ENCODE measurements at places on chromosomes 6 and 20.

DNA sequence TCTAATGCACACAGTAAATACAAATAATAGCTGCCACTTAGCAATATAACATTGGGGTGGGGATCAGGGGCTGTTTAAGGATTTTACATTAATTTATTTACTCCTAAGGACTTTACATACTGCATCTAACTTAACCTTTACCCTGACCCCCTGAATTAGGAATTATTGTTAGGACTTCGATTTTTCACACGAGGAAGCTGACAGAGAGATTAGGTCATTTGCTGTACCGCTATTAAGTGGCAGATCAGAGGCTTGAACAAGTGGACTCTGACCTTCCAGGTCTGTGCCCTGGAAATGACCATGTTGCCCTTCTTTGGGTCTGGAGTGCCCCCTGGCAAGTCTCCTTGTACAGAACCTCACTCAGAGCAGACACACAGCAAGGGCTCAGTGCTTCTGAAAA is 5.2 kb upstream of the ELMO2 start:
- DNase-seq: no peak

- DNase-seq: no peak
Measured at GRCh38 chr20:52539891-52540290, 348.3 kb upstream of the ZFP64 start.

- peak; percentile 11 for DNase-seq
Measured at GRCh38 chr6:24858177-24858653, 59.5 kb upstream of the ARMH2 start.

DNA sequence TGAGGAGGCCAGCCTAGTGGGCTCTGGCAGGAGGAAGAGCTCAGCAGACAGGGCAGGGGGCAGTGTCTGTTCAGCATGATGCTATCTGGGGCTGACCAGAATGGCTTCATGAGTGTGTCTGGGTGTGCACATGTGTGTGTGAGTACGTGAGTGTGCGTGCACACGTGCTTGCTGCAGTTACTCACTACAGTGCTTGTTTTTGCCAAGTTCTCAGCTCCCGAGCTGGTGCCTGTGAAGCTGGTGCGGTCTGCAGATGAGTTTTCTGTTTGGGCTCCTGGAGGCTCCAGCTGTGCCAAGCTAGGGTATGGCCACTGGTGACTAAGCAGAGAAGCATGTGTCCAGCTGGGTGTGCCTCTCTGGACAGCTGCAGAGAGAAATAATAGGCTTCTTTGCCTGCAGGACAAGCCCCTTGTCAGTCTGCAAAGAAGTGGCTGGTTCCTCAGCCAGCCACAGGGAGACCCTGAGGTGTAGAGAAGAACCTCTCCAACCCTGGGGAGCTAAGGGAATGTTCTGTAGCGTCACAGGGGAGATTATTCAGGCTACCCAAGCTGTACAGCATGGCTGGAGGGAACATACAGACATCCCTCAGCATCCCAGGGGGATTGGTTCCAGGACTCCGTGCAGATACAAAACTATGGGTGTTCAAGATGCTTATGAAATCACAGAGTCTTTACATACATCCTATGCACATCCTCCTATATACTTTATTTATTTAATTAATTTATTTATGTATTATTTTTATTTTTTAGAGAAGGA is 40.2 kb upstream of the FAM50B start:
- DNase-seq: no peak

GRCh38 chr20:51450221-51450712 is 92.3 kb downstream of the NFATC2 start:
- DNase-seq: no peak

GRCh38 chr20:61316346-61316745 is 64.3 kb downstream of the CDH4 start:
- DNase-seq: no peak

DNA sequence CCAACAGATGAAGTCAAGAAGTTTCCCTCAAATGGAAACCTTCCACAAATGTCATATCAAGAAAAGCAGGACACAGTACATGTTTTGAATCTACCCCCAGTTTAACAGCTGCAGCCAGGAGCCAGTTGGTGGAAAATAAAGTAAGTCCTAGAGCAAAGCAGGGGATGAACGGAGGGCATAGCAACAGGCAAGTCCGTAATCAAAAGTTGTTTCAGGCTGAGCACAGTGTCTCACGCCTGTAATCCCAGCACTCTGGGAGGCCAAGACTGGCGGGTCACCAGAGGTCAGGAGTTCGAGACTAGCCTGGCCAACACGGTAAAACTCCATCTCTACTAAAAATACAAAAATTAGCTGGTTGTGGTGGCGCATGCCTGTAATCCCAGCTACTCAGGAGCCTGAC is 2.4 kb upstream of the SALL4 start:
- no peak for DNase-seq

- no peak for DNase-seq
Measured at GRCh38 chr6:29532320-29532951, 27.1 kb downstream of the UBD start.

DNA sequence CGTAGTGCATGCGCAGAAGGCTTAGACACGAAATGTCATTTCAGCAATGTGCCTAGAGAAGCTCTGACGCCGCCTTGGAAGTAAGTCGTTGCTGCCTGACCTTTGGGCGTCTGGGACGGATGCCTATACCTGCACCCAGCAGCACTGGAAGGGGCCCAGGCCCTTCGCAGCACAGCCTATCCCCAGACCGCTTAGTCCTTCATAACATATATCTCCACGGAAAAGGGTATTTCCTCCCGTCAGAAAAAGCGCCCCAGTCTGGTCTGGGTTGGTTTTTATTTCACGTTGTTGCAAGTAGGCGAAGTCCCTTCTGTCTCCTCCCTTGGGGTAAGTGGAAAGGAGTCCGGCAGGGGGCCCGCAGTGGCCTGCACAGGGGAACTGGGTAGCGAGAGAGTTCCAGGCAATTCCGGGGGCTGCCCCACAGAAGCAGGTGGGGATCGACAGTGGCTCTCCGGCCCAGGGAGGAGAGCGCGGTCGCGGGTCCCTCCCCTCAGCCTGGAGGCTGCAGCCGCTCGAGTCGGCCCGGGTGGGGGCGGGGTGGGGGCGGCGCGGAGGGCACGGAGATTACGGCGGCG is 559 bp upstream of the EYA4 start:
- no peak for DNase-seq

Data from activated naive CD4-positive, alpha-beta T cell treated with Interleukin-2 at 50 U/mL for 16 hours (primary cell).